Activated T-cell treated with anti-CD3 and anti-CD28 coated beads, Interleukin-2, amount 50 U/mL, for 72 hours (primary cell): ENCODE measurements at places on chromosomes 11 and 22.

DNA sequence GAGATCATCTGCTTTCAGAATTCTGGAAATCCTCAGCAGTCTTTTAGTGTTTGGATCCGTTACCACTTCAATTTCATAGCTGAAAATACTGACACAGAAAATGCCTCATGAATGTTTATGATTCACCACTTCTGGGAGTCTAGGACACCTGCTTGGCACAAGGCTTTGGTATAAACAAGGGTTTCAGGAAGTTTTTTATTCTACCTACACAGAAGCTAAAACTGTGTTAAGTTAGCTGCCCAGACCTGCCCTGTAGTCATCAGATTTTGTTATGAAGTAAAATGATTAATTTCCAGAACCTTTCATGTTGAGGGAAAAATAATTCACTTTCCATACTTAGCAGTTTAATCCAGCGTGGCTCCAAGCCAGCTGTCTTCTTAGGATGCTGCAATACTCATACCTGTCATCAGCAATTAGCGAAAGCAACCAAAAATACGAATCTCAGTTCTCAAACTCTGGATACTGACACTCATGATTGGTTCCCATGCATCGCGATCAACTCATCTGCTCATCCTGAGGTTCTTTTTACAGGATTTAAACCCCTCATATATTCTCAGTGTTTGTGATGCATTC lies 458.5 kb upstream of the CCDC90B start:
- DNase-seq: no peak

DNA sequence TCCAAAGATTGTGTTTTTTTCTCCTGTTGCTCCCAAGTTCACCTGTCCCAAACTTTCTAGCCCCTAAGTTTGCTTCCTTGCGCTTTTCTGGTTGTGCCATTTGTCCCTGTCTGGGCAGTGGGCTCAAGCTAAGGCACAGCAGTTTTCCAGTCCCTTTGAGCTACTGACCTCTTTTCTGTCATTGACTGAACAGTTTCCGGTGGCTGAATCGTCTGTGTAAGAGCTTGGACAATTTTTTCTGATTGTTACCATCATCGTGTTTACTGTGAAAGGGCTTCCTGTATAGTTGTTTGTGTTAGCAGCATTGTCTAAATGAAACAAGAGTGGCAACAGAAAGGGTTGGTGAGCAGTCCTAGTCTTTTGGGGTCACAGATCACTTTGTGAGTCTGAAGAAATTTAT lies 49.8 kb downstream of the BMAL1 start:
- no peak for DNase-seq

DNA sequence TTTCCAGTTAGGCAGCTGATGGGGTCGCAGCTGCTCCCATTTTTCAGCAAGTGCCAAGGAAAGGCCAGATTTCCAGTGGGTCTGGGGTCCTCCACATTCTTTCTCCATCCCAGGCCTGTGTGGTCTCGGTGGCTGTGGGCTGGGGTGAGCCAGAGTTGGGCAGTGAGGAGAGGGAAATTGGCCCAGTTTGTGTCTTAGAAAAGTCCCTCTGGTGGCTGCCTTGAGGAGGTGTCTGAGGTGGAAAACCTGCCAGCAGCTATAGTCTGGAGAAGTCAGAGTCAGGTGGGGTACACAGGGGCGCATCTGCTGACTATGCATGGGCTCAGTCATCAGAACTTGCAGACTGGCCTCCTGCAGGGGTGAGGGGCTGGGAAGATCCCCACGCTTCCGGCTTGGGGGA lies 30.5 kb downstream of the MRGPRD start:
- no peak for DNase-seq

- no peak for DNase-seq
Measured at GRCh38 chr22:35418088-35418487, 18.1 kb downstream of the MCM5 start.

- peak; percentile 90 for DNase-seq
Measured at GRCh38 chr11:117828611-117829368, 4.2 kb upstream of the FXYD2 start.
